Hematopoietic multipotent progenitor cell (in vitro differentiated cells): ENCODE measurements at places on chromosomes 4 and X.

DNA sequence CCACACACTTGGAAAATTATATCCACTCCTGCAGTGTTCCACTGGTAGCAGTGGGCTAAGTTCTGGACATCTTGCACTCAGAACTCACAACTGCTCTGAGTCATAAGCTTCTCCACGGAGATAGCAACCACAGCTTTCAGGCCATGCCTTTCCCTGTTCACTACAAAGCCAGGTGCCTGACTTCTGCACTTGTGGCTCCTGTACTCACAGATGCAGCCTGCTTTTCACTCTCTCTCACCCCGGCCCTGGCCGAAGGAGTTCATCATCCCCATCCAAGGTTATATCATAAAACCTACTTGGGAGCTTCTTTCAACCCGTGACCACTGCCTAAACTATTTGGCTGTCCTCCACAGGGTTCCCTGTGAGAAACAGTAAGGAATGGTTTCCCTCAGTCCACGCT lies 999.4 kb downstream of the GLUD2 start:
- no peak for DNase-seq

- DNase-seq, result no peak
These were observed 26.0 kb downstream of the KIT start for GRCh38 chr4:54683616-54684346.

DNA sequence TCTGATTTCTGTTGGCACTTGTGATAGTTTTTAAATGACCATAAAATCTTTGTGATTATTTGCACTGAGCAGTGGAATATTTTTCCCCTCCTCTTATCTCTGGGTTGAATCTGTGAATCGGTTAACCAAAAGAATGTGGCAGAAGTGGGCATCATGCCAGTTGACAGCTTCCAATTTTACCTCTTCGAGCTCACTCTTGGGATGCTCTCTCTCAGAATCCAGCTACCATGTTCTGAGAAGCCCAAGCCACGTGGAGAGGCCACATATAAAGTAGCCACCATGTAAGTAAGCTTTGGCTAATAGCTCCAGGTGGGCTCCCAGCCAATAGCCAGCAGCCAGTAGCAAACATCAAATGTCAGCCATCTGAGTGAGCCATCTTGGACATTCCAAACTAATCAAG lies 12.9 kb upstream of the WDR19 start:
- peak; percentile 60 for DNase-seq

DNA sequence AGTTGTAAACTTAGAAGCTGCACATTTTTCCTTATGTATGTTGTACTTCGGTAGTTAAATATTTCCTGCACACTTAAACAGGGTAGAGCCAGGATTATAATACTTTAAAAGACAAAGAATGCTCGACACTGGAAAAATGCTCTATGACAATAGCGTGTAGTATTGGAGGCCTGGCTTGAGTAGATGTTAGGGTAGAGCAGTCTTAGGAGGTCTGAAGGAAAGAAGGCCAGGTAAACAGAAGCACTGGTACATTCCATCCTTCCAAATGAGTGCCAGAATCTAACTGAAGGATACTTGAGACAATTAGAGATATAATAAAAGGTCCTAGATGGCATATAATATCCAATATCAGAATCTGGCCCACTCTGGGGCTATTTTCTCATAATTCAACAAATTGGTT lies 42.3 kb downstream of the ATXN3L start:
- DNase-seq, result no peak

- no peak for DNase-seq
These were observed 4.6 kb upstream of the ANKRD50 start for GRCh38 chr4:124717101-124717500.

DNA sequence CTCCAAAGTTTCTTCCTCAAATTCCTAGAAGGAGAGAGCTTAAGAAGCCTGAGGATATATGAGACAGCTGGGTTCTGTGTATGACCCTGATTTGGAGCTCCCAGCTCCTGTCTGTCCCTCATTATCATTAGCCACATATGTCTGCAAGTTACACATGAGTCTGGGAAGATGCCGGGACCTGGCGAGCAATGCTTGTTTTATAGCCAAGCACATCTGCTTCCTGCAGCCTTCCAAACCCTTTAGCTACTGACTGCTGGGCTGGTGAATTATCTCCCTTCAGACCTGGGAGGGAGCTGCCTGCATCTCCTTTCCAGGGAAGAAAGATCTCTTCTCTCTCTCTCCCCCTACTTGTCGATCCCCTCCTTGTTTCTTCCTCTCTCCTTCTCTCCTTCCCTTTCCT lies 556.7 kb upstream of the BOD1L1 start:
- DNase-seq, result no peak

GRCh38 chrX:9396930-9397329 lies 67.9 kb upstream of the TBL1X start:
- no peak for DNase-seq

DNA sequence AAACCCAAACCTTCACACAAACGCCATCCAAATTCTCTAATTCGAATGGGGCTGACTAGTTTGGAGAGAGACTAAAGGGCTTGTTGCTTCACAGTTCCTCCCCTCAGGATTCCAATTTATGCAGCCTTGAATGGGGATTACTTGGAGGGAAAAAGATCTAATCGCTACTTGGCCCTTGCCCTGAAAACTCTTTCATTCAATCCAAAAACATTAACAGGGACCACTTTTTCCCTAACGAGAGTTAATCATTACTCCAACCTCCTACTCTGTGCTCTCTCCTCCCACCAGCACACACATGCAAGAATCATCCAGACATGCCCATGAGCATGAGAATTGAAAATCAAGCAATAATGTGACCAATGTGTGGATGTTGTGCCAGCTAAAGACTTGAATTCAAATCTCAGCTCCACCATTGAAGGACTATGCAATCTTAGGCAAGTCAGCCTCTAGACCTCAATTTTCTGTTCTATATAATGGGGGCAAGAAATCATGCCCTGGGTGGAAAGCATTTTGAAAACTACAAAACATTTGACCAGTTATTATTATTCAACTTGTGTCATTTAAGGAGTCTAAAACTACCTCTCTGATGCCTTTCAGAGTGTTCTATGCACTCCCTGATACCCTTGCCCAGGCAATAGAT lies 34.3 kb upstream of the GPC3 start:
- no peak for DNase-seq

DNA sequence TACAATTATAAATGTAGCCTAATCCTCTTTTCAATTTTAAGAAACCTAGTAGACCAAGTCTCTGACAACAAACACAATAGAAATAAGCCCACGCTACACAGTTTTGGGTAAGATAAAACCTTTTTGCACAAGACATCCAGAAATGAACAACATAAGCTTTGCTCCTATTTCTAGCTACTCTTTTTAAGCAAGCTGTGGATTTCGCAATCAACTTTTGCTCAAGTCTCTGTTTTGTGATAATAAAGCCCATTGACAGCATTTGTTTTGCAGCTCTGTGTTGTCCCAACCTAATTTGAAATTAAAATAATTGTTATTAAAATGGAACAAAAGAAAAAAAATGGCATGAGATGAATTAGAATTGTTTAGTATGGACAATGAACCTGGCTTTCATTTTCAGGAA lies 287.9 kb upstream of the PUDP start:
- no peak for DNase-seq

DNA sequence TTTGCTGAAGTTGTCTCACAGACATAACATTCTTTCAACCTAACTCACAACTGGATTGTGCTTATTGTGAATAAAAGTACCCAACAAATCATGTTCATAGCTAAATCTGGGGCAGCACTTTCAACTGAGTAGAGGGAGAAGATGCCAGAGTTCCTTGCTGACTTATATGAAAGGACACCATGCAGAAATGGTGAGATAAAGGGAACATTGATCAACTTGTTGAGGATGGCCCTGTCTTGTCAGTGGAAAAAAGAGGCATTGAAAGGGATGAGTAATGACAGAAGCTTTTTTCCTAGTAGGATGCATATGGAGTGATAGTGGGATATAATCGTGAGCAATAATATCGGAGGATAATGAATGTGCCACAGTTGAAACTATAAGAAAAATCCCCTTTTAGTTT lies 221.7 kb downstream of the ARHGAP24 start:
- no peak for DNase-seq

GRCh38 chrX:16839852-16840460 lies 30.2 kb downstream of the RBBP7 start:
- no peak for DNase-seq

DNA sequence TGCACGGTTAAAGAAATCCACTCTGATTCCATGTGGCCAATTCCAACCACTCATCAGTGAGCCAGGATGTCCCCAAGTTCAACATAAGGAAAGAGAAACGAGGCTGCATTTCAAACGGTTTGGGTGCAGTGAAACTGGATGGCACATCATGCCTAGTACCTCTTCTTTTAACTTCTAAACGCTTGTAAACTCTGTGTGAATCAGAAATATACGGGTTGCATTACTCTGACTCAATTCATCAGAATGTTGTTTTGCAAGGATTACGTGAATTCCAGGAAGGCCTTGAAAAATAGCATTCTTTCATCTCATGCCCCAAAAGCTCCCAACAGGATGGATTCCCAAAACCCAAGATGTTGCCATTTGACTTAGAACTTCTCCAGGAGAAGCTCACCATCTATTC lies 270.4 kb downstream of the LDB2 start:
- DNase-seq, result no peak

GRCh38 chr4:11153171-11153750 lies 275.4 kb downstream of the HS3ST1 start:
- DNase-seq, result no peak

- DNase-seq, result no peak
These were observed 46.6 kb upstream of the GK2 start for GRCh38 chr4:79454656-79455055.

GRCh38 chr4:108950158-108950915 lies 187.5 kb upstream of the ETNPPL start:
- no peak for DNase-seq

- peak; percentile 57 for DNase-seq
These were observed 4.8 kb downstream of the FLNA start for GRCh38 chrX:154369449-154370299.

DNA sequence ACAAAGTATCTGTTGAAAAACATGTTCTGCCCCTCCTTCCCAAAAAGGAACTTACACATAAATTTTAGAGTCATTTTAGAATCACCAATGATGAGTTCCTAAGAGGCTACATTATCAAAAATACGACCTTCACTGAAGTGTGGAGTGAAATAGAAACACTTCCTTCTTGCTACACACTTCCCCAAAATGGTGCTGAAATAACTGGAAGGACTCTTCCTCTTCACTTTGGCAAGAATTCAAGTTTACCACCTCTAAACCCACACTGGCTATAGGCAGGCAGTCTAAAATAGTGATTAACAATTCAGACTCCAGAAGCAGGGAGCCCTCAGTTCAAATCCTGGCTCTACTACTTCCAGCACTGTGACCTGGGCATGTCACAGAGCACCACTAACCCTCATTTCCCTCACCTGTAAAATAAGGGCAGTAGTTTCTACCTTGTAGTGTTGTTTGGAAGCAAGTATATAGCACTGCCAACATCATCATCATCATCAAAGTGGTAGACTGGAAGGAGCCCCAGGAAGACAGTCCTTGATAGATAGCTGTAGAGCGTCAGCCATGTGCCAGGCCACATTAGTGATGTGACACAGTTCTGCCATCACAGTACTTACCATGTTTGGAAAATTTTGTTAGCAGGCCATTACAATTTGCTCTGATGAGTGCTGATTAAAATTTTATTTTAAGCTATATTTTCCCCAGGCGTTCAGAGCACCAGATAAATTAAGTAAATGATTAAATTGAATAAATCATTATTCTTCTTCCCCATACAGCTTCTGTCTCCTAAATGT lies 103.3 kb downstream of the PARM1 start:
- no peak for DNase-seq

DNA sequence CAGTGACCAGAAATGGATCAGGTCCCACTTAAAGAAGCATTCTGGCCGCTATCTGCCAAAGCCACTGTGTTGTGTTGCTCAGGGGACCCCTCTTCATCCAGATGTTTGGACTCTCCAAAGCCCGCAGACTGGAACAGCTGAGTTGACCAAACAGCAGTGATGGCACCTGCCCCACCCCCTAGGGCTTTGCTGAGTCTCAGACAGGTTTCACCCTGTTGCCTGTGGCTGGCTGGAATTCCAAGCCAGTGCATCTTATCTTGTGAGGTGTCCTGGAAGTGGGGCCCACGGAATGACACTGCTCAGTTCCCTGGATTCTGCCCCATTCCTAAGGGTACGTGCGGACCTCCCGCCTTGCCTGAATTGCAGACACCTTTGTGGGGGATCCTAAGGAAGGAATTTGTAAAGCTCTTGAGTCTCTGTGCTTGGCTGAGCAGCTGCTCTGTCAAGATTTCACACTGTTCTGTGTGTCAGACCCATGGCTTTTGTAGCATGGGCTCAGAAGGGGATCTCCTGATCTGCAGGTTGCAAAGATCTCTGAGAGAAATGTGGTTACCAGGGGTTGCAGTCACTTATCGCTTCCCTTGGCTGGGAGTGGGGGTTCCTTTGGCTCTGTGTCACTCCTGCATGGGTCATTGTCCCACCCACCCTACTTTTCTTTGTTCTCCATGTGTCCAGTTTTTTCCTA lies 1707.9 kb upstream of the PCDH10 start:
- DNase-seq, result no peak

GRCh38 chrX:1336331-1336943 lies at the start of gene IL3RA:
Gene IL3RA, plus strand, starts transcription at chrX:1336785. Its CDS starts 4,981 bp downstream, at chrX:1341766.
- DNase-seq, result no peak

DNA sequence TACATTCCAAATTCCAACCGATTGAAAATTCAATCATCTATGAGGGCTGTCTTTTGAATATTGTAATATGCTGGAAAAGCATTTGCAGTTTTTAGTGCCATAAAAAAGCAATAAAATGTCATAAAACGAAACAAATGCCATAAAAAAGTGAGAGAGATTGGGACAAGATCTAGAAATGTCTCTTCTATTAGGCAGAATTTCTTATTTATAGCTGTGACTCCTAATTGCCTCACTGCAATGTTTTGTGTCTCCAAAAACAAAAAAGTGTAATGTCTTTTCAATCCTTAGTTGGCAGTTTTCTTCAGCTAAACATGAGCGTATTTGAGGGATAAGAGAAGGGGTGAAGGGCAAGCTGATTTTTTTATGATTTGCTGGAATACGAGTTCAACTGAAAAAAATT lies 153.9 kb downstream of the NAF1 start:
- DNase-seq, result no peak

DNA sequence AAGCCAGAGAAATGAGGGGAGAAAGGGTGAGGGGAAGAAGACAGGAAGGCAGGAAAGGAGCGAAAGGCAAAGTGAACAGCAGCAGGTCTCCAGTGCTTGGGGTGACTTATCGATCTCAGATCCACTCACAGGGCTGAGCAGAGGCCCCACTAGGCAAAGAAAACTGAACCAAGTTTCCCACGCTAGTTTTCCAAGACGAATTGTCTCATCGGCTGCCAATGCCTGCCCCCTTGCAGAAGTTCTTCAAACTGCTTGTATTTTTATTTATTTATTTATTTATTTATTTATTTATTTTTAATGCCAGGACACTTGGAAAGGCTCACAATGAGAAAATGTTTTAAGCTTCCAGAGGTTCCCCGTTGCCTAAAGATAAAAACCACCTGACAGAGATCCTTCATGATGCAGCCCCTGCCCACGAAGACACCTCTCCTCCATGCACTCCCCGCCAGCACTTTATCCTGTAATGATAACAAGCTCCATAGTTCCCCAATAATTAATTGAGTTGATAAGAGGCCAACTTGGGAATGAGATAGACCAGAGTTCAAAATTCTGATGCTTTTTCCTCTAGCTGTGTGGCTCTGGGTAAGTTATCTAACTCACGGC lies 43.2 kb downstream of the QDPR start:
- peak; percentile 50 for DNase-seq

- no peak for DNase-seq
These were observed 7.7 kb downstream of the HPGDS start for GRCh38 chr4:94334962-94335361.
